Osteocyte (in vitro differentiated cells): ENCODE measurements at places on chromosomes 2 and 18.

GRCh38 chr2:128091726-128092080 is 703 bp downstream of the UGGT1 start:
- peak overlapping the region; percentile 97 for H3K27ac ChIP-seq
- H3K36me3 ChIP-seq = no peaks in the 10 kb centered on the region
- DNase-seq = no peak
- H3K4me3 ChIP-seq = peak overlapping the region; percentile 89

DNA sequence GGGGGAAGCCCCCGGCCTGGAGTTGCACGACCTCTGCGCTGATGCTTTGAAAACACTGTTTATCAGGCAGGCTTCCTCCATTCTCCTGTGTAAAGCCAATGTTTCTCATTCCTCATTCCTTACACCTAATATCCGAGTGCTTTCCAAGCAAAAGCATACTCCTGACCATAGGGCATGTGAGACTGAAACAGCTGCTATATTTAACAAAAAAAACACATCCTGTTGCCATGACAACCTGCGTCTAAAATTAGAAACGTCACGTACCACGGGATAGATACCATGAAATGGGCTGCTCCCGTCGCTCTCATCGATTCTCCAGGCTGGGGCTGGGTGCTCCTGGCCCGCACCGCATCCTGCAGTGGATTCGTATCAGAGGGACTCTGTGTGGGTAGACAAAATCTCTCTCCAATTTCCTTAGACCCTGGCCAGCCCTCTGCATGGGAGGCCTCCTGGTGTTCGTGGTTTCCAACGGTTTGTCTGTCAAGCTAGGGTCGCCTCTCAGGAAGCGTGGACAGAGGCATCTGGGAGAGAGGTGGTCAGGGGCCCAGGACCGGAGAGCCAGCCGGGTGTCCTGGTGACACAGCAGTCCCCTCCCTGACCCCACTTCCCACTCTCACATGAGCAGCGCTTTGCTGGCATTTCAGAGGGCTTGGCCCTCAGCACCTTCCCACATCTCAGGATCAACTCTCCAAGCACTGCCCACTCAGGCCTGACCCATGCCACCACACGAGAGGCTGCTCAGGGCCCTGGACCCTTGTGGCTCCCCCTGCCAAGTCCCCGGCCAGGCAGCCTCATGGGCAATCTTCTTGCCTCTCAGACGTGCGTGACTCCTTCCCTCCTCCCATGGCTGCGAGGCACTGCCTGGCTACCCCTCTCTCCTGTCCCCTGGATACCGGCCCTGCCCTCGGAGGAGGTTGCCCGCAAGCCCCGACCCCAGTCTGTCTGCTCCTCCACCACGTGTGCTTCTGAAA is 268.1 kb downstream of the NDUFA10 start:
- no peak for DNase-seq
- H3K4me3 ChIP-seq = no peak overlapping the region
- H3K4me1 ChIP-seq = no peaks in the 10 kb centered on the region

- H3K4me3 ChIP-seq = no peak overlapping the region
- H3K36me3 ChIP-seq = no peaks in the 10 kb centered on the region
- DNase-seq = no peak
- H3K27ac ChIP-seq = no peak overlapping the region
Measured at GRCh38 chr2:120231564-120231973, 8.4 kb upstream of the TMEM185B start.

- H3K36me3 ChIP-seq = peaks cover 11% of the 10 kb centered on the region
- peak overlapping the region; percentile 87 for H3K27ac ChIP-seq
- H3K4me3 ChIP-seq = peak overlapping the region; percentile 95
- DNase-seq = no peak
- H3K27me3 ChIP-seq = no peaks in the 10 kb centered on the region
Measured at GRCh38 chr2:27211241-27211942, 449 bp upstream of the ATRAID start.

- DNase-seq = no peak
- H3K4me3 ChIP-seq = no peak overlapping the region
- H3K27ac ChIP-seq = peak overlapping the region; percentile 83
- peaks cover 79% of the 10 kb centered on the region for H3K4me1 ChIP-seq
Measured at GRCh38 chr2:215793747-215794595, 219.4 kb downstream of the MREG start.

DNA sequence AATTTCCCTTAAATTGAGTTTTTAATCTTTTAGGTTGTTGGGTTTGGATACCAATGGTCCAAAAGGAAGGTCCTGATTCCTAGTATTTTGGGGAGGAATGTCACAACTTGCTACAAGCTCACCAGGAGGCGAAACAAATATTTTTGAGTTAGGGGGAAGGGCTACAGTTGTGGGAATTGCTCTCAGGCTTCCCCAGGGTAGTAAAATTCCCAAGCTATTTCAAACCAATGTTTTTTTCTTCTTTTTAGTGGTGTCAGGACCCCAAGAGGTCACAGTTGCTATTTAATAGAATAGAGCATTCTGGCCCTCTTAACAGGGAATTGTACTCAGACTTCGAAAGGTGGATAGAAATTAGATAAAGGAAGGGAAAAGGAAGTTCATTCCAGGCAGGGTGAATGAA is 68.5 kb upstream of the ST3GAL5 start:
- no peak overlapping the region for H3K4me3 ChIP-seq
- H3K36me3 ChIP-seq = no peaks in the 10 kb centered on the region
- DNase-seq = no peak
- H3K4me1 ChIP-seq = peaks cover 22% of the 10 kb centered on the region

GRCh38 chr2:20619624-20620024 is 31.3 kb downstream of the HS1BP3 start:
- H3K27me3 ChIP-seq = no peaks in the 10 kb centered on the region
- peaks cover 22% of the 10 kb centered on the region for H3K36me3 ChIP-seq
- peak overlapping the region; percentile 13 for H3K27ac ChIP-seq
- H3K4me1 ChIP-seq = peaks cover 34% of the 10 kb centered on the region
- DNase-seq = no peak

GRCh38 chr2:100767810-100768806 is 51.8 kb upstream of the NPAS2 start:
- H3K4me3 ChIP-seq = no peak overlapping the region
- H3K36me3 ChIP-seq = no peaks in the 10 kb centered on the region
- H3K4me1 ChIP-seq = peaks cover 22% of the 10 kb centered on the region

- DNase-seq = no peak
- H3K27me3 ChIP-seq = no peaks in the 10 kb centered on the region
- H3K4me3 ChIP-seq = no peak overlapping the region
- peaks cover 59% of the 10 kb centered on the region for H3K36me3 ChIP-seq
- H3K27ac ChIP-seq = no peak overlapping the region
Measured at GRCh38 chr2:111157798-111158197, 37.1 kb downstream of the BCL2L11 start.

- H3K4me3 ChIP-seq = no peak overlapping the region
- H3K36me3 ChIP-seq = peaks cover 35% of the 10 kb centered on the region
- no peak overlapping the region for H3K27ac ChIP-seq
- H3K4me1 ChIP-seq = no peaks in the 10 kb centered on the region
- DNase-seq = no peak
Measured at GRCh38 chr2:165933211-165933910, 20.2 kb downstream of the TTC21B start.

DNA sequence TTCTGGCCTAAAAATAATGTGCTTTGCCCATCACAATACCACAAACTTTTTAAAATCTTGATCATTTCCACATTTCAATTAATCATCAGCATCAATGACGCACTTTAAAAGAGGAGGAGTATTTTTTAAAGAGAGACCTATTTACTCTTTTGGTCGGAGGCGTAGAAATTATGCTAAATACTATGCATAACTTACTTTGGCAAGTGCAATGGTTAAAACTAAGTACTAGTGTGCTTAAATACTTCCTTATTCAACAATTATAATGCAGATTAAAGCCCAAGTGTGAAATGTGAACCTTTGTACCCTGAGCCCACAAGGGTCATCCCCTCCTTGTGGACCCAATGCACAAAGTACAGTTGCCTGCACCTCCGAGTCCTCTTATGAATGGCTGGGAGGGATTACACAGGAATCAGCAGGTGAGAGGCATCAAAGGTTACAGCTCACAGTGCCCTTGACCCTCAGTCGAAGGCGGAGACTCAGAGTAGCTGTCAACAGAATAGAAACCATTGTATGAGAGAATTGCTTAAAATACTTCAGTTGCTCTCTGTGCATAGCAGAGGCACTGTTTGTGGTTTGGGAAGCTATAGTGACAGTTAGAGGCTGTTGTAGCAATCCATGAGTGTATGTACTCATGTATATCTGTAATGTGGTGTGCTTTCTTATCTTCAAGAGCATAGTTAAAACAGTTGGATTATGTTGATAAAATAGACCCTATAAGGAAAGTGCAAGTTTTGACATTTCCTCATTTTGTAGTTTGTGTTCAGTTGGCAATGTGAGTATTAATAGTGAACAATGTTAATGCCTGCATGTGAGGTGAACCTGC is 151.7 kb upstream of the ITGA4 start:
- H3K4me1 ChIP-seq = peaks cover 29% of the 10 kb centered on the region
- no peak overlapping the region for H3K4me3 ChIP-seq
- no peak overlapping the region for H3K27ac ChIP-seq

DNA sequence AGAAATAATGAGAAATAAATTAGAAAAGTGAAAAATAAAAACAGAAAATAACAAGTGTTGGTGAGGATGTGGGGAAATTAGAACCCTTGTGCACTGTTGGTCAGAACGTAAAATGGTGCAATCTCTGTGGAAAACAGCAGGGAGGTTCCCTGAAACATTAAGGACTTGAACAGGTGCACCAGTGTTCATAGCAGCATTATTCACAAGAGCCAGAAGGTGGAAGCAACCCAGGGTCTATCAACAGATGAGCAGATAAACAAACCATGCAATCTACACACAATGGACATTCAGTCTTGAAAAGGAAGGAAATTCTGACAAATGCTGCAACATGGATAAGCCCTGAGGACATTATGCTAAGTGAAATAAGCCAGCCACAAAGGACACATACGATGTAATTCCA is 58.2 kb upstream of the TFCP2L1 start:
- peaks cover 46% of the 10 kb centered on the region for H3K36me3 ChIP-seq
- DNase-seq = no peak
- H3K4me3 ChIP-seq = no peak overlapping the region
- H3K4me1 ChIP-seq = no peaks in the 10 kb centered on the region

- H3K36me3 ChIP-seq = no peaks in the 10 kb centered on the region
- peaks cover 14% of the 10 kb centered on the region for H3K4me1 ChIP-seq
- H3K4me3 ChIP-seq = no peak overlapping the region
- H3K27ac ChIP-seq = no peak overlapping the region
Measured at GRCh38 chr2:173854840-173855239, 110.3 kb downstream of the SP3 start.

DNA sequence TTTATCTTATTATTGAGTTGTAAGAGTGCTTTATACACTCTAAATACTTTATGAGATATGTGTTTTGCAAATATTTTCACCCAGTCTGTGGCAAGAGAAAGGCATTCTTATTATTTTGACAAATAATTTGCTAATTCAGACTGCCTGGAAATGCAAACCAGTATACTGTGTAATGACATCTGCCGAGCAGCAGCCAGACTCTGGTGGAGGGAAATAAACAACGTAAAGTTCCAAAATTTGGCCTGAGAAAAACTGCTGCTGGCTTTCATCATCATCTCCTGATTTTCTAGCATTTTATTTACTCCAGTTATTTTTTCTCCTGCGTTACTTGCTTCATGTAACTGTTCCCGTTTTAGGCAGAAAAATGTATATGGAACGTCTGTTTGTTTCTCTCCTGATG is 161.6 kb downstream of the RNF152 start:
- no peaks in the 10 kb centered on the region for H3K27me3 ChIP-seq
- H3K4me1 ChIP-seq = peaks cover 27% of the 10 kb centered on the region
- no peak for DNase-seq
- no peak overlapping the region for H3K4me3 ChIP-seq

GRCh38 chr18:62572456-62572855 is 49.6 kb downstream of the ZCCHC2 start:
- H3K27ac ChIP-seq = no peak overlapping the region
- no peaks in the 10 kb centered on the region for H3K4me1 ChIP-seq
- no peak for DNase-seq
- no peaks in the 10 kb centered on the region for H3K27me3 ChIP-seq
- H3K4me3 ChIP-seq = no peak overlapping the region
- H3K36me3 ChIP-seq = peaks cover 56% of the 10 kb centered on the region

GRCh38 chr2:235162082-235162836 is 210.4 kb downstream of the SH3BP4 start:
- no peaks in the 10 kb centered on the region for H3K27me3 ChIP-seq
- no peak overlapping the region for H3K27ac ChIP-seq

- H3K27ac ChIP-seq = no peak overlapping the region
- H3K4me3 ChIP-seq = no peak overlapping the region
- H3K27me3 ChIP-seq = no peaks in the 10 kb centered on the region
- H3K36me3 ChIP-seq = peaks cover 59% of the 10 kb centered on the region
- peaks cover 8% of the 10 kb centered on the region for H3K4me1 ChIP-seq
Measured at GRCh38 chr2:158635961-158636601, 159.0 kb upstream of the DAPL1 start.

DNA sequence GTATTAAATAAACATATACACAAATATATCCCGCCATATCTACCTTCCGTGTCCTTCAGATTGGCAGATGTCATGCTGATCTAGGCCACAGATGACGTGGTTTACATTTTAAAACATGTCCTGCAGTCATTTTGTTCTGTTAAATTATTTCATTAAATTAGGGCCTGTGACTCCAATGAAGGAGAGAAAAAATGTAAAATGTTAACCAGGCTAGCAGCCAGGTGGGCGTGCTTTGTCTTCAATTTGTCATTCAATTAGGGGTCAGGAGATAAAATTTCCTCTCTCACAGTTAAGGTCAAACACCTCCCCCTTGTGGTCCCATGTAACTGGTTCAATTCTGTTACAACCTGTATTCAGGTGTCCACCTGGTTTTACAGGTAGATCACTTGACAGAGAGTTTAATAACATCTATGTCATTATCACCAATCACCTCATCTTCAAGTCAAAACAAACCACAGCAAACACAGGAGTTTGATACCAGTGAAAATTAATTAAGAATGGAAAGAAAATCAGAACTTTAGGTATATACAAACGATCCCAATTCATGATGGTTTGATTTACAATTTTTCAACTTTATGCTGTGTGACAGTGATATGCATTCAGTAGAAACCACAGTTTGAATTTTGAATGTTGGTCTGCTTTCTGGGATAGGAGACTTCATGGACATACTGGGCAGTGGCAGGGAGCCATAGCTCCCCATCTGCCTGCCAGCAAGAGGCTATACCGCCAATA is 339.4 kb downstream of the CMPK2 start:
- peaks cover 3% of the 10 kb centered on the region for H3K27me3 ChIP-seq
- no peak overlapping the region for H3K4me3 ChIP-seq
- no peak for DNase-seq
- no peaks in the 10 kb centered on the region for H3K36me3 ChIP-seq
- H3K27ac ChIP-seq = no peak overlapping the region

GRCh38 chr2:206004004-206004693 is 81.8 kb downstream of the INO80D start:
- H3K4me1 ChIP-seq = peaks cover 7% of the 10 kb centered on the region
- H3K27ac ChIP-seq = no peak overlapping the region
- peaks cover 43% of the 10 kb centered on the region for H3K36me3 ChIP-seq
- no peaks in the 10 kb centered on the region for H3K27me3 ChIP-seq
- DNase-seq = no peak
